Activated CD8-positive, alpha-beta memory T cell treated with anti-CD3 and anti-CD28 coated beads for 48 hours (primary cell): ENCODE measurements at places on chromosomes 4 and X.

GRCh38 chr4:71974681-71975080 lies 57.1 kb upstream of the NPFFR2 start:
- no peak for DNase-seq

DNA sequence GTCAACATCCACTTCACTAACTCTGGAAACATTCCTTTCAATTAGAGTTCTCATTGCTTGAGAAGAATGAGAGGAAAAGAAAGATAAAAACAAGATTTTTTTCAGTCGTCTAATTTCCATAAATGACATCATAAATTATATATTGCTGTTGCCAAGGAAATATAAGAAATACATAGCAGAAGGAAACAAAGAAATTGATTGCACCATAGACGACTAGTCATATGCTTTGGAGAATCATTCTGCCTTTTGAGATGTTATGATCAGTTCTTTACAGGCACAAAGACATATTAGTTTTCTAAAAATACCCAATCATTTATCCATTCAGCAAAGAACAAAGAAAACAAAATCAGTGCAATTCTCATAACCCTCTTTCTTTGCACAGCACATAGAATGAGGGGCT lies 672 bp upstream of the C1QTNF7 start:
- DNase-seq: no peak

GRCh38 chrX:74923942-74924448 lies 1.3 kb downstream of the NEXMIF start:
- DNase-seq: no peak

DNA sequence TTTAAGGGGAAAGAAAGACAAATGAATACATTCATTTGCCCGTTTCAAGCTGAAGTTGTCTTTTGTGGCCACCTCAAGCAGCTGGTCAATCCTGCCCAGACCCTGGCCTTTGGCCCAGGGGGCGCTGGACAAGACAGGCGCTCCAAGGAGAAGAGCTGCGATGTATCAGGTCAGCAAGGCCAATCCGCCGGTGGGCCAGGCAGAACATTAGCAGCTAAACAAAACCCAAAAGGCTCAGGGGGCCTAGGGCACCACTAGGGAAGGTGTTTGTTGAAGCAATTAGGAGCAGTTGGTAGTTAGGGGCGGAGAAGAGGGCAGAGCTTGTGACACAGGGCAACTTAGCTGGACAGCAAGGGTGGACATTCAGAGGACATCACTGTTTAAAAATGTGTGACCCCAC lies 60.8 kb upstream of the TMEM33 start:
- DNase-seq: no peak

- DNase-seq: no peak
Measured at GRCh38 chr4:73575660-73576059, 44.6 kb downstream of the RASSF6 start.

- no peak for DNase-seq
Measured at GRCh38 chrX:133412246-133412645, 3.0 kb downstream of the GPC4 start.

DNA sequence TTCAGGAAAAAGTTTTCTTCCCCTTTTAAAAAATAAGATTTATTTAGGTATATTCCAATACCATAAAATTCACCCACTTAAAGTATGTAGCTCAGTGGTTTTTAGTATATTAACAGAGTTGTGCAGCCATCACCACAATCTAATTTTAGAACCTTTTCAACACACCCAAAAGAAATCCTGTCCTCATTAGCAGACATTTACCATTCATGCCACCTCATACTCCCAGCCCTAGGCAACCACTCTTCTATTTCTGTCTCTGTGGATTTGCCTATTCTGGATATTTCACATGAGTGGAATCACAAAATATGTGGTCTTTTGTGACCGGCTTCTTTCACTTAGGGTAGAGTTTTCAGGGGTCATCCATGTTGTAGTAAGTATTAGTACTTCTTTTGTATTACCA lies 7.4 kb downstream of the ZNF81 start:
- DNase-seq: no peak

DNA sequence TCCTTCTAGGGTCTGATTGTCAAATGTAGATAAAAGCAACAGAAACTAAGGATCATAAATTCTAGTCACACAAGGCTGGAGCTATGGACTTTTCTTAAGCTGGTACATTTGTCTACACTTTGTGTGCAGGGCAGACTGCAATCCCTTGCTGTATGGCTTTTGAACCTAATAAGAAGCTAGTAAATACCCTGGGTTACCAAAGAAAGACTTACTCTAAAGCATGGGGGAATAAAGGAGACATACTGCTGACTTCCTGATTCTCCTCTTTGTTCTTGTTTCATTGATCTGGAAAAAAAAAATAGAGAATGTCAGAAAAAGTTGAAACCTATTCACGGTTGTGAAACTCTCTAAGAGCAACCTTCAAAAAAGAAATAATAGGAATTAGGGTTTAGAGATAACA lies 216.6 kb upstream of the TLL1 start:
- no peak for DNase-seq

DNA sequence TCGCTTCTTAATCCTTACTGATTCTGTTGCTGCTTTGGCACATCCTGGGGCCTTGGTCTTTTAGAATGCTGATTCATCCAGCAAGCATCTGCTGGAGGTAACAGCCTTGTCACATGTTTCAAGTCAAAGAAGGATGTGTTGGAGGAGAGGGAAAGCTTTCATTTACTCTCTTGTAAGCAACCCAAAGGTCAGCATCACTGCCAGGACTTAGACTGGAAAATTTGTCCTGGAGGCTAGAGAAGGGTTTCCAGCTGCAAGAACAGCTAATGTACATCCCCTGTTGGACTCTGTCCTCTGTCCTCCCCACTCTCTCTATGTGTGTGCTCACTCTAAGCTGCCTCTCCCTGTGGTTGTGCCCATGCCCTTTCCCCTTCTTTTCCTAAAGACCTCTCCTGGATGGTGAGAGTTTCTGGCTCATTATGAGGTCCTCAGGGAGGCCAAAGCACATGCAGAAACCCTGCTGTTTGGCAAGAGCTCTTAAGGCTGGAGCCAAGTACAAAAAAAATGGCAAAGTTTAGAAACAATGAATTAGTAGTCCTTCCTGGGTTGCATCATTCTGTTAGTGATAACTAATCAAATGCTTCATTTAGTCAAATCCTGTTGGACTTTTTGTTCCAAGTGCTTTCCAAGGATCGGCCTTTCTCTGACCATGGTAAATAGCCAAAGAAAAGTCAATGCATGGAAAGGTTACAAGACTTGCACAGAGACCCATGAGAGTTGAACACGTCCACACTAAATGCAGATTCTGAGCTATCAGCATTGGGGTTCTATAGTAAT lies 13.4 kb upstream of the SRPX start:
- DNase-seq: no peak

DNA sequence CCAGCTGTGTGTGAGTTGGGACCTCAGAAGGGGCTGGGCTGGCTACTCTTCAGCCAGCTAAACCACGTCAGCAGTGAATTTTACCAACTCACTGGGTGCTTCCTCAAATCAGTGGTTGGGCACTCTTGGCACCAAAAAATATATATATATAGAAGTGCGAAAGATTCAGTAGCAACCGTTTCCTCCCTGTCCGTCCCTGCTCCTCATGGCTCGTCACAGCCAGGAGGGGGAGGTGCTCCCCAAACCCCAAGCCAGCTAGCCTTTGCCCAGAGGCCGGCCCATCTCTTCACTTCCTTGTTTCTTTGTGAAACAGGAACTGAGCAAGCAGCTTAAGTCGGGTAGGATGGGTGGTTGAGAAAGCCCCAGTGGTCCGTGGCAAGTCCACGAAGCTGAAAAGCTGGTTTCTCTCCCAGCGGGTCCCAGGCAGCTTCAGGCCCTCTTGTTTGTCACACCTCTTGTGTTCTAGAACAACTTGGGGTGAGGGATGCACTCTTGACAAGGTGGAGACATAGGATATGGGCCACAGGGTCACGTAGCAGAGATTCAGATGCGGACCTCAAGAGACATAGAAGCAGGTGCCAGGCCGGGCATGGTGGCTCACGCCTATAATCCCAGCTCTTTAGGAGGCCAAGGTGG lies 6.8 kb upstream of the SASH3 start:
- no peak for DNase-seq

DNA sequence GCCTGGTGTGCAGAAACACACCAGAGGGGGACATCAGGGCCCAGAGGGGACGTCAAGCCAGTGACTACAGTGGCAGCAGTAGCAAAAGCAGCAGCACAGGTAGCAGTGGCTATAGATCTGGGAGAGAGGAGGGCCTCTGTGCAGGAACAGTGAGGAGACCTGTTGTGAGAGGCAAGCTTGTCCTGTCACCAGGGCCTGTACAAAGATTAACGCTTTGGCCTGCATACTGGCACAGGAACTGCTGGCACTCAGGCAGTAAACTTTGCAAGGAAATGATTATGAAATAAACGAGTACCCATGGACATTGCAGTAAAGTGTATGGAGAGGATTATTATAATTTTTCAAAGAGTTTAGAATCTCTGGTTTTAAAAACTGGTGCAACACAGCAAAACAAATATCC lies 5.5 kb upstream of the PHF8 start:
- DNase-seq: no peak

- DNase-seq: no peak
Measured at GRCh38 chrX:118630848-118631247, 96.6 kb upstream of the IL13RA1 start.

DNA sequence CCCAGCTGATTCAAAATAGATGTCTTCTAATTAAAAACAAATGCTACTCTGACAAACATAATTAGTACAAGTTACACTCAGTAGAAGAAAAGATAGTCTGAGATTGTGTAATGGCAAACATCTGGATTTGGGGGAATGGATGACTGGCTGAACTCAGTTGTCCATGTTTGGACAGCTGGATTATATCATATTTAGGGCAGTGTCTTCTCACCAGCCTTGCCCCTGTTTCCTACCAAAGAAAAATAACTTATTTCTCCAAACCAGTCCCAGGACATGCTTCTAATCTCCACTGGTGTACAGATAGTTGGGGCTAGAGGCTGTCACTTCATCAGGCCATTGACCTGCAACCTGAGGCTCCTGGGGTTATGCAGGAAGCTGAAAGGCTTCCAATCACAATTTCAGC lies 237.3 kb downstream of the USP46 start:
- no peak for DNase-seq

GRCh38 chrX:148785256-148785655 lies 284.8 kb downstream of the AFF2 start:
- DNase-seq: no peak

DNA sequence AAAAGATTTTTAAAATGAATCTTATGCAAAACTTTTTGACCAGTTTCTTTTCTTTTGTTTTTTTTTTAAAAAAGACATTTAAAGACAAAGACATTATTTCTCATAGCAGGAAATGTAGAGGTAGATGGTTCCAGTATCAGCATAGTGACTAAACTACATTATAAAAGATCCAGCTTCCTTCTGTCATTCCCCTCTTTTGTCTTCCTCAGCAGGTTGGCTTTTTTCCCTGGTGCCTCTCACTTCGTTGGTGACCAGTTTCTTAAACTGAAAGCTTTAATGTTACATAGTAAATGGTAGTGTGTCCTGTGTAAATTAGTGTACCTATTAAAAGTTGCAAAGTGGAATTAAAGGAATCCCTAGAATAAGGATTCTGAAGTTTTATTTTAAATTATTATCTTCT lies 36.1 kb downstream of the DCK start:
- no peak for DNase-seq

GRCh38 chr4:144699565-144699964 lies 53.6 kb downstream of the HHIP start:
- no peak for DNase-seq

- no peak for DNase-seq
Measured at GRCh38 chr4:61493470-61493869, 293.3 kb downstream of the ADGRL3 start.

GRCh38 chrX:437661-438390 lies 51.1 kb upstream of the PPP2R3B start:
- DNase-seq: no peak

- DNase-seq: no peak
Measured at GRCh38 chr4:98961770-98962169, 32.8 kb upstream of the EIF4E start.

DNA sequence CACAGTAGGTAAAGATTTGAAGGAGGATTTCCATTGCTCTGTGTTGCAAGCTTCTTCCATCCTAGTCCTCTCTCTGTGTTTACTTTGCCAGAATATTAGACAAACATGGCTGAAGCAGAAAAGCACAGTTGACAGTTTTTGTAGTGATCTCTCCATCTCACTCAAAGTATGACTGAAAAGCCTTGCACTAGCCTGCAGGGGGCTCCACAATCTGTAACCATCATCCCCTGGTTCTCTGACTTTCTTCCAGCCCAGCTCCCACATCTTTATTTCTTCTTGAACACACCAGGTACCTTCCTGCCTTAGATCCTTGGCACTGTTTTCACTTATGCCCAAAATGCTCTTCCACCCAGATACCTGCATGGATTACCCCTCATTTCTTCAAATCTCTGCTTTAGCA lies 34.1 kb upstream of the HHIP start:
- DNase-seq: no peak

DNA sequence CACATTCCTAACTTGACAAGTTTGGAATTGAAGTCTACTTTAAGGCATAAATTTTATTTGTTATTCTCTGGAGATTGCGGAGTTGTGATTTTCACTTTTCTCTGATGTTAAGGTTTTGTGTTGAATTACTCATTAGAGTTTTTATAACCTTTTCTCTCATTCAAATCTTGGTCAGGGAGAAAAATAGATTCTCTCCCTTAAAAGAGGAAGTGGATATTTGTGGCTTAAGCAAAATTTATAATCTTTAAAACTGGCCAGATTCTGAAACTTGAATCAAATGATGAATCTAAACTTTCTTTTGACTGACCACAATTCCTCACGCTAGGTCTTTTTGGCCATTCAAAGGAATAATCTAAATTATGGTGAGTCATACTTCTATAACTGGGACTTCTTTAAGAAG lies 361.4 kb downstream of the TEX13C start:
- no peak for DNase-seq

DNA sequence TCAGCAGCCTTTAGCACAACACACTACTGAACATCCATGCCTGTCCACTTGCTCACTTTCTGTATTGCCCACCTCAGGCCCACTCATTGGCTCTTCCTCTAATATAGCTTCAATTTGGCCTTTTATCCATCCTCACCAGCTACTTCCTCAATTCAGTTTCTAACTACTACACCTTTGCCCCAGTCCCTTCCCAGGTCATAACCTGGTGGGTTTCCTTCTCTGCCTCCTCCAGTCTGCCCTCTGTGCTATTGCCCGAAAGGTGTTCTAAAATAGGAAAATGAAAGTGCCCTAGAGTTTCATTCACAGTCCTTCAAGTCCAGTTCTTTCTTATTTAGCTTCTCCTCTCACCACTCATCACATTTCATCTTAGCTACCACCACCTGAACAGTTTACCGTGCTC lies 23.1 kb downstream of the MOSPD2 start:
- no peak for DNase-seq

DNA sequence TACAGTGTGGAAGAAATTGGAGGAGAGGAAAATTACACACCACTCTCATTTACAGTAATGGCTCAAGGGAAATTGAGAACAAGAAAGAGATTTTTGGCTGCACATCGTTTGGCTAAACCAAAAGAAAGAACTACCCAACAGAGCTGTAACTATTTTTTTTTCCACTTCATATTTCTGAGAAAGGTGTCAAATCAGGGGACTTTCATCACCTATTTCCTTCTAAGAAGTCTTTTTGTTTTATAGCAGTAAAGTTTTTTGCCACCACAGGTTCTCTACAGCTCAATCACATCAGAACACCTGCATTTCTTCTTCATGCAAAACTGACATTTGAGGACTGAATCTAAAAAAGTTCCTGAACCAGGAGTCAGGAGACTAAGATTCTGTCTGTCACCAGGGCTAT lies 57.5 kb upstream of the TNIP3 start:
- DNase-seq: no peak
